ENCODE measurements at places on chromosomes 7 and 10. TPM values are rescaled to one million over a fixed set of nuclear protein-coding genes. Genes with fewer than 3 reads are reported as not detected.

- no peak for DNase-seq
Observed at GRCh38 chr10:35503578-35503977, 101.6 kb upstream of the GJD4 start.

DNA sequence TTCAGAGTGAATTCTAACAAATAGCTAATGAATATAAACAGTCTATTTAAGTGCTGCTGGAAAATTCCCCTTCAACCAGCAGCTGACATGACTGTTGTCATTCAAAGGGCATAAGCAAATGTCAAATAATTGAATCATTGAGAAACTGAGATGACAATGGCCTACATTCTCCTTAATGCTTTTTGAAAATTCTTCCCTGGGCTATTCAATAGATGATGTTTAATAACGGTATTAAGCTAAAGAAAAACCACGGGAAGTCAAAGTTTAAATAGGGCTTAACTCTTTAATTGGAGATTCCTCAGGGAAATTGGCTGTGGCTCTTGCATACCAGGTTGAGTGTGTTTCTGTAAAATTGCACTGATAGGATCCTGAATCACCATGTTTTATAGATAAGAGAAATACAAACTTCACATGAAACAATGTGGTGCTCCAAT is 77.0 kb downstream of the ARL4A start:
- no peak for DNase-seq

DNA sequence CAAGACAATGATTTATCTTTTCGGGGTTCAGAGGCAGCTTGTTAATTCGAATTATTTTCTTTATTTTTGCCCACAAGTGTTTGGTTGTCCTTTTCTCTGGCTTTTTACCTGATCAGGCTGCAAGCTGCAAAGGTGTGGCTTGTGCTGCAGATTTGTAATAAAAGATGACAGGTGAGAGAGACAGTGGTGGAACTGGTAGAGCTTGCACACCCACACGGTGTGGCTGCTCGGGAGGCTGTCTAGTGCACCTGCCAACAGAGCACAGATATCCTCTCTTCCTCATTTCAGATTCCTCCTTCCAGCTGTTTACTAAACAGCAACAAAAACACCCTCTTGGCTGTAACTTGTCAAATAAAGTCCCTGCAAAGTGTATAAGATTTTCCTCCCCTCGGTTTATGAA is 9.2 kb downstream of the GJD4 start:
- no peak for DNase-seq

DNA sequence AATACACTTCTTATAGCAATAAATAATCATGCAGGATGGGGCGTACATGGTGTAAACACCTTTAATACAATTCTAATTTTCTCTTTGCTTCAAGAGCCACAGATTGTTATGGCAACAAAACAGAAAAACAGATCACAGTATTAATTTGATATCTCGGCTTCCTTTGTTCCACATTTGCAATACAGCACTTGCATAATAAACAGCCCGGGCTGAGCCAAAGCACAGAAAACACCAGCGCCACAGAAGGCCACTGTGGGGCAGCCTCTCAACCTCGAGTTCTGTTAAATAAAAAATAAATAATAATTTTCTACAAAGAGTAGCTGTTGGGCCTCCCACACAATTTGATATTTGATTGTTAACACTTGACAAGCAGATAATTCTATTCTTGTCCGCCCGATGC is 255.9 kb downstream of the USP6NL start:
- DNase-seq, result no peak

The AKR1C4 gene
- total RNA-seq, result not detected

DNA sequence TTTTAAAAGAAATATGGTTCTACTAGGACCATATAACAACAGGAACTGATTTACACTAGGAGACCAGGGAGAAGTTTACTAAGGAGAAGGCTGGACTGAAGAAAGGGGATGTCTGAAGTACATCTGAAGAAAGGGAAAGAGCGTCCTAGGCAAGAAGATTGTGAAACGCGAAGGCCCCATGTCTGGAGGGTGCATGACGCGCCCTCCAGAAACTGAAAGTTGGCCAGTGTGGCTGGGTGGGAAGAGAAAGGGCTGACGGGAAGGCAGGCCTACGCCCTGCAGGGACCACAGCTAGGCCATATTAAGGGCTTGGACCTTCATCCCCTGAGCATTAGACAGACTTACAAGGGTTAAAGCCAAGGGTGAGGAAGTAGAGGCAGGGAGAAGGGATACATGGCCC is 158.0 kb downstream of the TRIL start:
- no peak for DNase-seq

DNA sequence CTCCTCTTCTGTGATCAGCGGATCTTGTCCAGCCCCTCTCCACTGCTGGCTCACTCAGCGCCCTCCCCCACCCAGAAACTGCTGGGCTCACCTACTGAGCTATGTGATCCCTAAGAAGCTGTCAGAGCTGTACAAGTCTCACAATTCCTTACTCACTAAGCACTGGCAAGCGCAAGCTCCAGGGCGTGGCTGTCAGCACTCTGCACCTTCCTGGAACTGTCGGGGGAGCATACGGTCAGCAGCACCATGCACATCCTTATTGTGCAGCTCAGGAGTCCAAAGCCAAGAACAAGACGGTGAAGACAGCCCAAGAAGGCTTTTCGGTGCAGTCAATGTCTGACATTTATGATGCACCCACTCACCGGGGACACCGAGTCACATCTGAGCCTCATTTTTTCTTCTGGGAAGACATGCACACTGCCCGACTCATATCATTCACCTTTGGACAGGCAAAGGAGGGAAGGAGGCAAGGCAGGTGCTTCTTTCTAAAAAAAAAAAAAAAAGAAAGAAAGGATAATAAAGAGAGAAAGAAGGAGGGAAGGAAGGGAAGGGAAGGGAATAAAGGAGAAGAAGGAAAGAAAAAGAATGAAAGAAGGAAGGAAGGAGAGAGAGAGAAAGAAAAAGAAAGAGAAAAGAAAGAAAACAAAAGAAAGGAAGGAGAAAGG is 56.3 kb downstream of the ASB13 start:
- DNase-seq, result peak; percentile 37

DNA sequence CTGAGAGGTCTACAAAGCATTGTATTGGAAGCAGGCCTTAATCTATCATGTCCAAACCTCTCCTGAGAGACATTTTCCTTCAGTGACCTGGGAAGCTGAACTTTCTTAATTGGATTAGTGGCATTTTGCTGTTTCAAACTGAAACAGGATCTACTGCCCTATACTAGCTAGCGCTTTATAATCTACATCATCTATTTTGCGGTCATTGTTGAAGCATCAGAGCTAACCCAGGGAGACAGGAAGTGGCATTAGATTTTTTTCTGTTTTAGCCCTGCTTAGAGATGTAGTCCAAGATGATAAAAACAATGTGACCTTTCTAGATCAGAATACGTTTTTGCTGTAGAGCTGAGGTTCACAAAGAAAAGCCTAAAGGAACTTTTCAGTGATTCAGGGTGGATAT is 147.4 kb upstream of the AGR3 start:
- DNase-seq, result no peak

The BHLHA15 gene
- total RNA-seq, result not detected

- DNase-seq, result no peak
Observed at GRCh38 chr10:102802920-102803534, 34.2 kb downstream of the CYP17A1 start.

The UBE2H gene
- 103 TPM for total RNA-seq

- no peak for DNase-seq
Observed at GRCh38 chr7:29248713-29249382, 54.3 kb downstream of the CHN2 start.

DNA sequence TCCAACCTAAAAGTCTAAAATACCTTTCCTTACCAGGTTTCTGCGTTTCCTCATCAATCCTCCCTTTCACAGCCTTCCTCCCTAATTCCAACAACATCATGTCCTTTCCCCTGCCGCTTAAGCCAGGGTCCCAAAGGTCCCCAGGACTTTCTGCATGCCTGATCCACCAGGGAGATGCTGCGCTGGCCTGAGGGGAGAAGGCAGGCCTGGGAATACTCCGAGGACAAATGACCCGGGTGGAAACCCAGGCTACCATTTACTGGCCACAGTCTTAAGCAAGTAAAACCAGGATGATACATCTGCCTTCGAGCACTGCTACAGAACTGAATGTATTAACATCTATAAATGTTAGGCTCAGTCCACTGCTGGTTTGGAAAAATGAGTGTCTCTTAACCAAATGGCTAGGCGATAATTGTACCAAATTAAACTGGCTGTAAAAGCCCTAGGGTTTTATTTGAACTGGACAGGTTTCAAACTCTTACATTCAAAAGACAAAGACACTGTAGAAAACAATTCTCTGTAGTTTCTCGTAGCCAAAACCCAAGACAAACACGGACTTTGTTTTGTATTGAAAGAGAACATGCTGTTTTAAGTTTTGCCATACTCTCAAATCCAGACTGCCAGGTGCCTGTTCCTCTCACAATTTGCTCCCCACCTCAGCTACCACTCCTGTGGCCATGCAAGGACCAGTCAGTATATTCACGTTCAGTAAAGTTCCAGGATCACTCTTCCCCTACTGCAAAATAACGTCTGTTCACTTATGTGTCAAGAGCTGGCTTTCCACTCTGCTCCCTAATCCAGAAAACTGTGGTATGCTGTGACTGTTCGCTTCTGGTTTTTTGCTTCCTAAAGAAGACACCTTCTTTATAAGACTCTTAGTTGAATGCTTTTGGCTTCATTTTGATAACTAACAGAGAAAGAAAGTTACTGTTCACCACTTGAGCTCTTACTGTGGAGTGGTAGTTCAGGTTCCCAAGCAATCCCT is 145.7 kb downstream of the RNF216 start:
- peak; percentile 48 for DNase-seq

The IL6 gene
- 10.9 TPM for total RNA-seq

DNA sequence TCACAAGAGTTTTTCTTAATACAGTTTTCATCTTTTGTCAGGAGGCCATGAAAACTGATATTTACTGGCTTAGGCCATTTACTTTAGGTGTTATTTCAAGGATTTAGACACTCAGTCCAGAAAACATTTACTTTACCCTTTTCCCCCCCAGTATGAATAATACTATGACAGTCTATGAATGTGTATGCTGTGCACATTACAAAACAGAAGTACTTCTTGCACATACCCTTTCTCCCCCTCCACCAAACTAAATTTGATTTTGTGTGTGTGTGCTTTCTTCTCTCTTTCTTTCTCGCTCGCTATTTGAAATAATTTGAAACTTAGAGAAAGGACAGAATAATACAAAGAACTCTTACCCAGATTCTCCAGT is 41.3 kb downstream of the RBM33 start:
- no peak for DNase-seq

DNA sequence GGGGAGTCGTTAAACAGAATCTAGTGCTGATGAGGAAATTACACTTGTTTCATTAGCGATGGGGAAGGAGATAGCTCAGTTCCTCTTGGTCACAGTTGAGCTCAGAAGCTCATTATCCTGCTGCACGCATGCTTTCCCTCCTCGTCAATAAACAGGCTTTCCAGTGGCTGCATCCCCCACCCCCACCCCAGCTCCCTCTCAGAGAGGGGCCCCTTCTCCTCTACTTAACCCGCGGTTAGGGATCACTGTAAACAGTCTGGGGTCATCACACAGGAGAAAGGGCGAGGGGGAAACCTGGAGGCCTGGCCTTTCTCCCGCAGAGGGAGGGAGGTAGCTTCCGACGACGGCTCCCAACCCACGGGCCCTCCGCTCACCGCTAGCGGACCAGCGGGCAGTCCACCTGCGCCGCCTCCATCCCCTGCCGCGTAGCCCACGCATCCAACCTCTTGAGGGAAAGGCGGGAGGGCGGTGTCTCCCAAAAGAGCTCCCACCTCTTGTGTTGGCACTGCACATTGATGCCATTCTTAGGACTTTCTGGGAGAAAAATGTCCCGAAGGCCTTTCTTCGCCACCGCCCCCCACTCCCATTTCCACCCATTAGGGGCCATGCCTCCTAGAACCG is 80.8 kb downstream of the PAX2 start:
- no peak for DNase-seq

DNA sequence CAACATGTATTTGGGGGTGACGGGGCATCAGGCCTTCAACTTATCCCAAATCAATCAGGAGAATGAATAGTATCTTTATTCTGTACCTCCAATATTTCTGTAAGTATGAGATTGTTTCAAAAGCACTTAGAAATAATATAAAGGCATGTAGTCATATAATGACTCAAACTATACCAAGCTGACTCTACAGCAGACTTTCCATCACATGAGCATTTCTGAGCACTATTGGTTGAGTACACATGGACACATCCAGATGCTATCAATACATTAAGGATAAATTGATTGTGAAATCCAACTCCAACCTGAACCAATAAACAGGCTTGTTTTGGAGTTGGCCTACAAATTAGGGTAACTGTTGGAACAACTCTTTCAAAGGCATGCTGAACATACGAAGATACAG is 229.4 kb downstream of the SFMBT2 start:
- DNase-seq, result no peak

- peak; percentile 40 for DNase-seq
Observed at GRCh38 chr10:6737080-6737641, 157.1 kb upstream of the PRKCQ start.

DNA sequence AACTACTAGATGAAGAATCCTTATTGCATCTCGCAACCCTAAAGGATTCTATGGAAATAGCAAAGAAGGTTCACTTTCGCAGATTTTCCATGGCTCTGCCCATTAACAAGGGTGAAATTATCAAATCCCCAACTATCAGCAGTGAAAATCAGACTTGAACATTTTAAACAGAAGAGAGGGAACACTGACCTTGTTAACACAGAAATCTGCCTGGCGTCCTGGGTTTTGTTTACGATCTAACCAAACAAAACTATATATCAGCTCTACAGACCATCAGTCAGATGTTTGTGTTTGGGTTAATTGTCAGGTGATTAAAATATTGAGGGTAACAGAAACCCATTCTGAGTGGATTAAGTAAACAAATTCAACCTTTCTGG is 1.9 kb downstream of the CTTNBP2 start:
- DNase-seq, result no peak

- peak; percentile 78 for DNase-seq
Observed at GRCh38 chr10:30583778-30584415, 45.7 kb downstream of the LYZL2 start.

DNA sequence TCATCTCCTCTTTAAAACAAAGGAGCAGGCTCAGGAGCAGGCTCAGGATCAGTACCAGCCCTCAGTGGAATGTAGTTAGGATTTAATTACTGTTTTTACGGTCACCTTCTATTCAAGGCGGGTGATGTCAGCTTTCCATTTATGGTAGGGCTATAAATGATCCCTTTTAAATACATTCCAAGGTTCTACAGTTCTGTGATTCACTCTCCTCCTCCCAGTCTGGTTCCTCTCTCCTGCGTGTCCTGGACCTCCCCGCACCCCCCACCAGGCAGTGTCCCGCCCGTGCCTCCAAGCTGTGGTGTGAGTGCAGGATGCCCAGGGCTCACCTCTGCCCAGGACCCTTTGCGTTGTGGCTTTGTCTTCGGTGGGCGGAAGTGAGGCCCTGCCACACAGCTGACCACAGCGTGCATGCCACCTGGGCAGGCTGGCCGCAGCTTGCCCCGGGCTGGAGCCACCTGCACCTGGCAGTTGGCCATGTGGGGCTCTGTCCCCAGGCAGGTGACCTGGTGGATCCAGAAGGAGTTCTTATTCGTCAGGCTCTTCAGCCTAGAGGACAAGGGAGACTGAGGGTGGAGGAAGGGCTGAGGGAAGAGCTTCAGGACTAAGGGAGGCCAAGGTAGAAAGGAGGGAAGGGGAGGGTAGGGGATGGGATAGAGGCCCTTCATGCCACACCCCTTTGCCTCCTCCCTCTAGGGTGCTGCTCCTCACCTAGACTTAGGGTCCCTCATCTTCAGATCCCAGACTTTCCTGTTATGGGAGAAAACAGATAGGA is 9.1 kb downstream of the LOXL4 start:
- DNase-seq, result no peak
